ENCODE measurements at places on chromosomes 7 and 10.
A peak's percentile ranks its signal among the peaks of the same experiment; 100 is the strongest.

GRCh38 chr7:101790566-101791293 is 26.7 kb upstream of the CUX1 start:
- DNase-seq = no peak

DNA sequence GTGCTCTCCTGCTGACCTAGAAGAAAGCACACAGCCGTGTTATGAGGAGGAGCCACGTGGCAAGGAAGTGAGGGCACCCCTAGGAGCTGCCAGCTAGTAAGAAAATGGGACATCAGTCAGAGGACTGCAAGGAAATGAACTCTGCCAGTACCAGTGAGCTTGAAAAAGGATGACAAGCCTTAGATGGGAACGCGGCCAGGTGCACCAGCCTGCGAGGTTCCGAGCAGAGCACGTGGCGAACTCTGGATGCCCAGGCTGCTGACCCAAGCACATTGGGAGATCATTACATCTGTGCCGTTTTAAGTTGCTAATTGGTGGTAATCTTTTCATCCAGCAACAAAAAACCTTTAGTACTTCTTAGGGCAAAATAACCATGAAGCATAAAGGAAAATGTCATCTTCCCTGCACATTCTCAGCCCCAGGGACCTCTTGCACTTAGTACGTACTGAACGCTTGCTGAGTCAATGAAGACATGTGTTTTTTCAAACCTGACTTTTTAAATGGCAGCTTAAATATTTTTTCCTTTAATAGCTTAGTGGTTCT is 69.4 kb downstream of the AMZ1 start:
- no peak for DNase-seq

GRCh38 chr10:101046332-101047238 is 15.2 kb upstream of the KAZALD1 start:
- DNase-seq = no peak

DNA sequence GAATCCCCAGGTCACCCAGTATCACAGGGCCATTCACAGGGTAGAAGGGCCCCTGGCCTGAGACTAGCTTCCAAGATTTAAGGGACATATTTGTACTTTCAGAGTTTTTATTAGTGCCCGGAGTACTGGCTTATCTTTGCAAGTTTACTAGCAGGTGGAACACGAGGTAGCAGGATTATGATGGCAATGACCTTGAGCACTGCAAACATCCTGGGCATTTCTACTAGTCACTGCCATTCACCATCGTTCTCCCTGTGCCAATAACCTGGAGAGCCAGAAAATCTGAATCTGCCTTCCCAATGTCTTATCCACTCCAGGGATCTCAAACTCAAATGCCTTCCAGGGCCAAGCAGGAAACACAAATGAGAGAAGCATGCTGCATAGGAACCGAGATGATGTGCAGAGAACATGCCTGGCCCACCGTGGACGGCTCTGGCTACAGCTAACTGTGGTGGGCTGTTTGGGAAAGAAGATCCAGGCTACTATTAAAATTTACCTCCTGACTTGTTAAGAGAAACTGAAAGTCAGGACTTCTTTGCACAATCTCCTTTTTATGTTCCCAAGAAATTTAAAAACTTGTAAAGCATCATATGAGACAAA is 16.7 kb downstream of the FAM53B start:
- no peak for DNase-seq

GRCh38 chr7:70439651-70440050 is 692.3 kb upstream of the GALNT17 start:
- no peak for DNase-seq

GRCh38 chr10:133405844-133406527 is 12.0 kb downstream of the MTG1 start:
- DNase-seq = no peak

DNA sequence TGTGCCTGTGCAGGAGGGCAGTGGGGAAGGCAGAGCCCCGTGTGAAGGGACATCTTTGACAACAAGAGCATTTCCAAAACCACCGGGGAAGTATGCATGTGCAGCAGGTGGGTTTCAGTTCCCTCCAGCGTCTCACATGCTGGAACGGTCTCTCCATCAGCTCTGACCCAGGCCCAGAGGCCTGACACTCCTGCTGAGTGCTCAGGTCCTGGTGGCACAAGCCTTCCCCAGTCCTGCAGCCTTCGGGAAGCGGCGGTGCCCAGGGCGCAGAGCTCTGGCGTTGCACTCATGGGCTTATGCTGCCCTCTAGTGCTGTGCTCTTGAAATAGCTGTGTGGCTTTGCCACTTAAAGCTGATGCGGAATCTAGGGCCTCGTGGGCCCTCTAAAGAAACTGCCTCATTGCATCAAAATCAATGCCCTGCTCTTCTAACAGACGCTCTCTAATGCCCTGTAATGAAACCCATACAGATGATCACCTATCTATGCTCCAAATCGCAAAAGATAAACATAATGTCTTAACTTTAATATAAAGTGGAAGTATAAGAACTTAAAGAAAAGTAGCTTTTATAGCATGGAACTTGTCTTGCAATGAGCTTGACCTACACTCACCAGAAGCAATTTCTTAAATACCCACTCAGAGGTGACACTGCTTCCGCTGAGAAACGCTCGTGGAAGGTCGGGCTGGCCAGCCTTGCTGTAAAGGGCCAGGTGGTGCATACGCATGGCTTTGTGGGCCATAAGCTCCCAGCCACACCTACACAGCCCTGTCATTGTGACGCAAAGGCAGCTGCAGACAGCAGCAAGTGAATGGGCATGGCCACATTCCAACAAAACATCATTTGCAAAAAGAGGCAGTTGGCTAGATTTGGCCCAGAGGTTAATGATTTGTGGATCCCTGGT is 38.6 kb downstream of the CLRN3 start:
- DNase-seq = peak; percentile 73

DNA sequence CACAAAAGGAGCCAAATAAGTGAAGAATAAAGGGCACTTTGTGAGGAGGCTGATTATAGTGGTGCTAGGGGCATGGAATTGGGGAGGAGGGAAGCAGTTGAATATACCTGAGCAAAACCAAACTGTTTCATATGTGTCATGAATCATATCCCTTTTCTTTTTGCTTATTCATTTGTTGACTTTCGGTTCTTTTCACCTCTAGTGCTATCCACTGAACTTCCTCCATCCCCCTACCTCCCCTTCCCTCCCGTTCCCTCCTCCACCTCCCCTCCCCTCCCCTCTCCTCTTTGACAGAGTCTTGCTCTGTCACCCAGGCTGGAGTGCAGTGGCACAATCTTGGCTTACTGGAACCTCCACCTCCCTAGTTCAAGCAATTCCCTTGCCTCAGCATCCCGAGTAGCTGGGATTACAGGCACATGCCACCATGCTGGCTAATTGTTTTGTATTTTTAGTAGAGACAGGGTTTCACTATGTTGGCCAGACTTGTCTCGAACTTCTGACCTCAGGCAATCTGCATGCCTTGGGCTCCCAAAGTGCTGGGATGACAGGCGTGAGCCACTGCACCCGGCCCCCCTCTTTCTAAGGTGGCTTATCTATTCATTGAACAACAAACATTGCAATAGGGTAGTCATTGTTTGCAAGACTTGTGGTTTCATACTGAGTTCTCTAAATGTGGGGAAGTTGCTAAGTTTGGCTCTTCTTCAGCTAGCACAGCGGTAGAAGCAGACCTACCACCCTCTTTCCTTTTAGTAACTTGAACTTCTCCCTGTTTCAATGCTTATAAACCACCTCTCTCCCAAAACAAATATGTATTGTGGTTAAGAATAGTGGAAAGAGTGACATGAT is 150.4 kb upstream of the PRPS1L1 start:
- DNase-seq = no peak
